ENCODE measurements at places on chromosomes 2 and 18.

DNA sequence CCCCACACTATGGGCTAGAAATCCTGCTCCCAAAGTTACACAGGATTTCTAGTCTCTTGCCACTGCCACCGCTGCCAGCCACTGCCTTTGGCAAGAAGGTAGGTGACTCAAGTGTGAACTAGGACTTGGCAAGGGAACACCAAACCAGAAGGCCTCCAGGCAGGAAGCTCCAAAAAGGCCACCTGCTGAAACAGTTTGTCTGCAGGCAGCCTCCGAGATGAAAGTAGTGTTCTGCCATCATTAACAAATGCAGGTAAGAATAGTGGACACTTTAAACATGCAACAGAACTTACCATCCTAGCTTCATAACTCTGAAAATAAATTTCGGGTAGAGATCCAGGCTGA lies 3.9 kb downstream of the ANKRD44 start:
- DNase-seq: no peak

DNA sequence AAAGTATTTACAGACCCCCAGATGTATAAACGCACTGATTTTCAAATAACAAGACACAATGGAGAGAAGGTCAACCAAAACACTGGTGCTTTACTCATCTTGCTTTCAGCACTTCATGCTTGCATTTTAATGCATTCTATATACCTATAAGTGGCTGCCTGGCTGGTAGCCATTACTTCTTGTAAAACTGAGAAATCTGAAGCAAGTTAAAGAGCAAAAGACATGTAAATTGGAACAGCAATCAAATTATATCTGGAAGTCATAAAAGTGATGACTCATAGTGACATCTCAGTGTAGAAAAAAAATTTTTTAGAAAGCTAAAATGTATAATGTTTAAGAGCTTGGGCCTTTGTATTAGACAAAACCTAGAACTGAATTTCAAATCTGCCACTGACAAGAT lies 106.2 kb downstream of the CCDC141 start:
- no peak for DNase-seq

DNA sequence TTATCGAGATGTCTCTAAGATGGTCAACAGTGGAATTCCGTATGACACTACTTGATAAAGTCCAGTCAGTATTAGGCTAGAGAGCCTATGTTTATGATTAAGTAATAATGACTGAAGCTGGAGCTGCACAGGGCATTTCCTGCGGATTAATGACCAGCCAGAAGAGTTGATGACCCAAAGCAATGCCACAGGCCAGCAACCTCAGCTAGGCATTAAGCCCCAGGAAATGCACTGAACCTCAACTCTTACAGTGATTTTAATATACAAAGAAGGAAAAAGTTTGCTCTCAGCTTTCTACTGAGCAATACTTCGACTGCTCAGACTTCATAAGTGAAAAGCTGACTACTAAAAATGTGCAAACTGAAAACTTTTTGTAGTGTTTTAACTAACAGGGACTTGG lies 3.9 kb downstream of the KCTD1 start:
- DNase-seq: no peak

DNA sequence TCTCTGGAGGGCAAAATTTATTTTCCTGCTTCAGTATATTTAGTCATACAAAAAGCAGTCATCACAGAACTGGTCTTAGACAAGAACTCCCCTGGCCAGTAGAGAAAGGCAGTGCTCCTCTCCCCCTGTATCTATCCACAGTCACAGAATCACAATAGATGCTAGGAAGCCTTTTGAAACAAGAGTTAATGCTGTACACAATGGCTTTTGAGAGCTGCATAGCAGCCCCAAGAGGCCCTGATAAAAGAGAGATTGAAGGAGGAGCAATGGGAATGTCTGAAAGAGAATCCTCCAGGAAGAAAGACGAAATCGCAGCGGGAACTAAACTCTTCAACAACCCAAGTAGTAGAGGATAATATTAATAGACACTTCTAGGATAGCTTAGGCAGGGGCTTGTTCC lies 330.2 kb downstream of the RBM43 start:
- DNase-seq: no peak

GRCh38 chr2:196985511-196986183 lies 59.1 kb upstream of the PGAP1 start:
- DNase-seq: no peak

- no peak for DNase-seq
These were observed 5.2 kb upstream of the PDE1A start for GRCh38 chr2:182432051-182432450.

- DNase-seq: no peak
These were observed 137.5 kb downstream of the UBR3 start for GRCh38 chr2:169964740-169965139.

GRCh38 chr18:1292167-1292566 lies 387.5 kb downstream of the ADCYAP1 start:
- no peak for DNase-seq

DNA sequence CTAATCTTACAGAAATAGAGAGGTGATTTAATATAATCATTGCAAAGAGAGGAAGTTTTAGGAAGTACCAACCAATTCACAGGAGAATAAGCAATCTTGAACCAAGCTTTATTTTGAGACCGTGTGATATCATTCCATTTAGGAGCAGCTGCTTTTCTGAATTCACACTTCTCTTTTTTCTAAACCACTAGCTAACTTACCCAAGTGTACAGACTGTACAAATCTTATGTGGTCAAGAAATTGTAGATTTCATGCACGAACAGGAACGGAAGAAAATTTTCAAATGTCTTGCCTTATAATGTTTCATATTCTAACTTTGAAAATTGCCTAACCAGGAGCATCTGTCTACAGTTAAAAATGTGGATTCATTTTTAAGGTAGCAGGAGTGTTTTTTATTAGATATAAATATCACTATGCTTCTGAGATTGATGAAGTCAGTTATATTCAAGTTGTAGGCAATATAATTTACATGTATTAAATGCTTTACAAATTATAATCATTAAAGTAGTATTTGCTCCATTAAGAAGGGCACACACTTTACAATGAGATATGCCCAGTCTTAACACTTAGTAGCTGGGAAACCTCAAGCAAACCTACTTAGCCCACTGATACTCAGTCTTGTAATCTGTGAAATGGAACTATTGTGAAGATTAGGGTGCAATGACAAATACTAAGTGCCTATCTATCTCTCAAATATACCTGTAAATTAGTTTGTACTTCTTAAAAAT lies 302.2 kb upstream of the STON1 start:
- no peak for DNase-seq
